ENCODE measurements at places on chromosomes 13 and 19.

- no peak for DNase-seq
Observed at GRCh38 chr13:112702986-112703379, 13.1 kb downstream of the ATP11A start.

- DNase-seq, result no peak
Observed at GRCh38 chr13:44698066-44698465, 121.9 kb upstream of the TSC22D1 start.

- DNase-seq, result no peak
Observed at GRCh38 chr19:11384778-11385129, 640 bp upstream of the EPOR start.

DNA sequence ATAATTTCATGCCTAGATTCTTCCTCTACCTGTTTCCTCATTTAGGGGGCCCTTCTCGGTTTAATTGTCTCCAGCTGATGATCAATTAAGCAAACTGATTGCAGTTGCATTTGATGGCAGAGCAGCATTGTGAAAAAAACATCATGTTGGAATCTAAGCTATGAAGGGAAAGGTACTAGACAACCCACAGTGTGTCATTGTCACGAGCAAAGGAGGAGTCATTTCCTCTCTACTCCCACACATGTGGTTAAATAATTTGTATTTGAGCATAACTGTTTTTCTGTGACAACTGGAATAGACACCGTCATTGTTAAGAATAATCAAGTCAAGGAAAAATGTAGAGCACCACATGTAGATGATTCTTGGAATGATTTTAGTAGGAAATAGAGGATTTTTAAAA lies 240.3 kb downstream of the DCT start:
- no peak for DNase-seq

GRCh38 chr19:50333737-50334617 lies 4.8 kb upstream of the KCNC3 start:
- DNase-seq, result peak; percentile 75

DNA sequence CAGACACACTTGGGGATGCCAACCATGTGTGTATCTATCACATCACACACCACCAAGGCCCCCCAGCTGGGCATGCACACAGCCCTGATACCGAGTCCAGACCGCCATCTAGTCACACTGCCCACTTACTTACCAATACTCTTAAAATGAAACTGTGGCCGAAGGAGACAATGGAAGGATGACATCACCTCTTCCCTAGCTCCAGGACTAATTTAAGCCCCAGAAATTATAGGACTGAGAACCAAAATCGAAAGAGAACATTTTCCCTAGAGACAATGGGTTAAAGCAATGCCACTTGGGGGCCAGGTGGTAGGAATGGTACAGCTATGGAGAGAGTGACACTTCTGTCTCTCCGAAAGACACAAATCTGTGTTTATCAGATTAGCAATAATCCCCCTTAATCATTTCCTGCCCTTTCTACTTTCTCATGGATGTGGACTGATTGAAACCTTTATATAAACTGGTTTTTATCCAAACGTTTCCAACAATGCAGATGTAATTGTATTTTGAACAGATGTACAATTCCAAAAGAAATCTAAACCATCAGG lies 663 bp upstream of the GGACT start:
- no peak for DNase-seq

DNA sequence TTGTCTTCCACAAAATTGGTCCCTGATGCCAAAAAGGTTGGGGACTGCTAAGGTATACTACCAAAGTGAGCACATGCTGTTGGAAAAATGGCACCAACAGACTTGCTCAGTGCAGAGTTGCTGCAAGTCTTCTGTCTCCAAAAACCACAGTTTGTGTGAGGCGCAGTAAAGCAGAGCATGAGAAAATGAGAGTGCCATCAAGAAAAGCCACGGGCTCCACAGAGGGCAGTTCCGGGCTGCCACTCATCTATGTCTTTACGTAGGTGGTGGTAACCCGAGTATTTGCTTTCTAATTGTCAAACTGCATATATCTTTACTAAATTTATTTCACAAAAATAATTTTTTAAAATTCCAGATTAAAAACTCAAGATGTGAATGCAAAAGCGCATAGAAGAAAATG lies 123.8 kb downstream of the RNF17 start:
- no peak for DNase-seq

DNA sequence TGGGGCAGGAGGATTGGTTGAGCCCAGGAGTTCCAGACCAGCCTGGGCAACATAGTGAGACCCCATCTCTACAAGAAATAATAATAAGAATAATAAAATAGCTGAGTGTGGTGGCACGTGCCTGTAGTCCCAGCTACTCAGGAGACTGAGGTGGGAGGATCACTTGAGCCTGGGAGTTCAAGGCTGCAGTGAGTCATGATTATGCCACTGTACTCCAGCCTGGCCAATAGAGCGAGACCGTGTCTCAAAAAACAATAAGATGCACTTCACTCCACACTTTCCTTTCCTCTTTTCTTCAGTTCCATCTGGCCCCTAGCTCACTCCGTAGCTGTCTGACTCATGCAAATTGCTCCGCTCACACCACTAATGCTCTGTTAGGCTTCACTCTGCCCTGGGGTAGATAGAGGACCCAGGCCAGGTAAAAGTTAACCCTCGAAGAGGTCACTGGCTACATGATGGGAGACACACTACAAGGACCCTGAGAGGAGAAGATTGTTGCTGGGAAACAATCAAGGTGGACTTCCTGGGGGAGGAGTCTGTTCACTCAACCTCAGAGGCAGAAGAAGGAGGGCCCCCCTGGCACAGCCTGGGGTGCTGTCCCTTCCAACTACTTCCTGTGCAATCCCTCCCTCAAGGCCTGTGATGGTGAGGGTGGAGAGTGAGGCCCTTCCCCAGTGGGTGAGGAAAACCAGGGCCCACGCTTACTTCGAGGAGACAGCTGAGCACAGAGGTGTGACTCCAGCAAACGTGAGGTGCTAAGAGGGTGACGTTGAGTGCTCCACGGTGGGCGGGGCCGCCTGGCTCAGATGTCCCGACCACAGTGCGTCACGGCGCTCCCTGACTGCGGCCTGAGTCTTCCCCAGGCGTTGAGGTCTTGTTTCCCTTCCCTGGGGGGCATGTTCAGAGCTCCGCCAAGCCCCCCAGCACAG lies 8.8 kb upstream of the TNFSF9 start:
- DNase-seq, result no peak

DNA sequence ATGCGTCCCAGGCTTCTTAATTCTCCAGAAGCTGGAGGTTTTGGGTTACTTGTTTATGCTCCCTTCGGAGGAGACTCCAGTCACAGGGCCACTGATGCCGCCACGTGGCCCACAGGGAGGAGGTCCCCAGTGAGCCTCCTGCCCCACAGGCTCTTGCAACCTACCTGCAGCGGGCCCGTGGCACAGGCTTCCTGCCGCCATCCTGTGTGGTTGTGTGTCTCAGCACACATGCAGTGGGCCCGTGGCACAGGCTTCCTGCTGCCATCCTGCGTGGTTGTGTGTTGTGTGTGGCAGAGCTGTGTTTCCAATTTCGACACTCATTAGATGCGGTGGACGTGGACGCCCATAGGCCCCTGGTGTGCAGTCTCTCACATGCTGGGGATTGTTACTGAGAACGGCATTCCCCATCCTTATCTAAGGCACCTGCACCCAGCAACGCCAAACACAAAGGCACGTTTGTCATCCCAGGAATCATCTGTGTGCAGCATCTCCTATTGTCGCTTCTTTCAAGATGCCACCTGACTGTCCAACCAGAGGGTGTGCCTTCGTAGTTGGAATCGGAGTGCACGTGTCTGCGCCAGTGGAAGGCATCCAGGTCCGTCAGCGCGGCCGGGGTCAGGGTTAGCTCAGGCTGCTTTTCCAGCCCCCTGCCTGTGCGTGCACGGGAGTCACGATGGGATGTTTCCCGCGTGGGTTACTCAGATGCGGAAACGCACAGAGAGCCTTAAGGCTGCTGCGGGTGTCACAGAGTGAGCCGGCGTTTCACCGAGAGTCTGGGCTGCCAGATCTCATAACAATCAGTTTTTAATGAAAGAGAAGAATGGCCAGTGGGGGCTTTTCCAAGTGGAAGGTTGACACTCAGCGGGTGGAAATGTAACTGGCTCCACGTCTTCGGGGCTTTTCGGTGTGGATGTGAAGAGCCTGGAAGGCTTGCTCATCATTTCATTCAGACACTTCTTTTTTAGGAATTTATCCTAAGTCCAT lies 119.8 kb downstream of the ATP11A start:
- DNase-seq, result no peak

DNA sequence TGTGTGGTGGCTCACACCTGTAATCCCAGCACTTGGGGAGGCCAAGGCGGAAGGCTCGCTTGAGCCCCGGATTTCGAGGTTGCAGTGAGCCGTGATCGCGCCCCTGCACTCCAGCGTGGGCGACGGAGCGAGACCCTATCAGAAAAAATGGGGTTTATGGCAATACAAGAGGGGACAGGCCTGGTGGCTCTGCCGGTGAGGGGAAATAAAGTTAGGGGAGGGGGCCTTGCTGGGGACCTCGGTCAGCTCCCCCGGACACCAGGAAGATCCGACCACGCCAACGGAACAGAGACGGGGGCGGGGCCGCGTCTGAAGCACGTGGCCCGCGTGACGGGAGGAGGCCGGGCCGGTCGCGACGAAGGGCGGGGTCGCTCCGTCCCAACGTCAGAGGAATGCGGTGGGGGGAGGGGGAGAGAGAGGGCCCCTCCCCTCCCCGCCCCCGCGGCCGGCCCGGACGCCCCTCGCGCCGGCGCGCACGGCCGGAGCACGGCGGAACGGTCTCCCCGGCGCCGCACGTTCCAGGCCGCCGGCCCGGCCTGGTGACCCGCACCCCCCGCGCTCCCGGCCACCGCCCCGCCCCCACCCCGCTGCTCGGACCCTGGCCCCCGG lies 1.9 kb upstream of the HNRNPL start:
- DNase-seq, result peak; percentile 90

GRCh38 chr19:12015753-12016116 lies 19.7 kb downstream of the ZNF433 start:
- DNase-seq, result no peak

- DNase-seq, result no peak
Observed at GRCh38 chr19:50300051-50300450, 29.1 kb downstream of the KCNC3 start.

DNA sequence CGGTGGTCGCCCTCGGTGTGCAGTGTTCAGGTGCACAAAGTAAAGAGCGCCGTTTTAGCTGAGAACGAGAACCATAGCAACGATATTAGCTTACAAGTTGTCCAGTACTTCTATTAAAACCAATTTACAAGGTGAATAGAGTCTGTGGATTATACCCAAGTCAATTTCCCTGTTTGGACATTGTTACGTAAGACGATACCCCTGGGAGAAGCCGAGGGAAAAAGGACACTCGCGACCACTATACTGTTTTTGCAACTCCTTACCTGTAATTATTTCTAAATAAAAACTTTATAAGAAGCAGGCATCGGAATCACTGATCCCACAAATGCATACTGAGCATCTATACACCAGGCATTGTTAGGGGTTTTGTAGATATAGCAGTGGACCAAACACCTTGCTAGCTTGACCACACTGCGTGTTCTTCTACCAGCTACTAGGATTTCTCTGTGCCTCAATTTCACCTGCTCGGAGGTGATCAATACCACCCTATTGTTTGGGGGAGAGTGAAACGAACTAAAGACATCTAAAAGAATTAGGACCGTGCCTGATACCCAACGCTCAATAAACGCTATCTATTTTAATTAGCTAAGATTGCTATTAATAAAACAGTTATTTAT lies 488 bp upstream of the EEF2 start:
- no peak for DNase-seq

GRCh38 chr13:21033856-21034602 lies 27.4 kb downstream of the LATS2 start:
- DNase-seq, result no peak

GRCh38 chr19:33297401-33298145 lies 4.8 kb downstream of the CEBPA start:
- DNase-seq, result no peak

GRCh38 chr19:35612224-35612558 lies 344 bp upstream of the HAUS5 start:
- no peak for DNase-seq

DNA sequence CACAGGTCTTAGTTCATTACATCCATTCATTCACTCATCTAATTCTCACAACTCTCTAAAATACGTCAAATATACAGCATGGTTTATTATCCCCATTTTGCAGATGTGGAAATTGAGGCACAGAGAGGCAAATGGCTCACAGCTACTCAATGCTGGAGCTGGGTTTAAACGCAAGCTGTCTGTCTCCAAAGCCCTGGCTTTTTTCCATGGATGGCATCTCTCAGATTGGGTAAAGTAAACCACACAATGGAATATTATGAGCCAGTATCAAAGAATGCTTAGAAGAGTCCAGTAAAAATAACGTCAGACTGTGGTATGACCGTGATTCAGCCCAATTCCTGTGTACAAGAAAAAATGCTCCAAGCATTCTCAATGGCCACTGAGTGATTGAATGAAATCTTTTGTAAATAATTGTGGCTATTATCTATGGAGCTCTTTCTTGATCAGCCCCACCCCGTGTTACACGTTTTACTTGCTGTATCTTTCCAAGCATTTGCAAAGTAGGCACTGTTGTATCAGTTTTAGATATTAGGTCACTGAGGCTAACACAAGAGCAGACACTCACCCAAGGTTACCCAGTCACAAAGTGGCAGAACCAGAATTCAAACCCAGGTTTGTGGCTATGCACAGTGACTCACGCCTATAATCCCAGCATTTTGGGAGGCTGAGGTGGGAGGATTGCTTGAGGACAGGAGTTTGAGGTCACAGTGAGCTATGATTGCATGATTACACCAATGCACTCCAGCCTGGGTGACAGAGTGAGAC lies 5.5 kb upstream of the ACP7 start:
- DNase-seq, result no peak

DNA sequence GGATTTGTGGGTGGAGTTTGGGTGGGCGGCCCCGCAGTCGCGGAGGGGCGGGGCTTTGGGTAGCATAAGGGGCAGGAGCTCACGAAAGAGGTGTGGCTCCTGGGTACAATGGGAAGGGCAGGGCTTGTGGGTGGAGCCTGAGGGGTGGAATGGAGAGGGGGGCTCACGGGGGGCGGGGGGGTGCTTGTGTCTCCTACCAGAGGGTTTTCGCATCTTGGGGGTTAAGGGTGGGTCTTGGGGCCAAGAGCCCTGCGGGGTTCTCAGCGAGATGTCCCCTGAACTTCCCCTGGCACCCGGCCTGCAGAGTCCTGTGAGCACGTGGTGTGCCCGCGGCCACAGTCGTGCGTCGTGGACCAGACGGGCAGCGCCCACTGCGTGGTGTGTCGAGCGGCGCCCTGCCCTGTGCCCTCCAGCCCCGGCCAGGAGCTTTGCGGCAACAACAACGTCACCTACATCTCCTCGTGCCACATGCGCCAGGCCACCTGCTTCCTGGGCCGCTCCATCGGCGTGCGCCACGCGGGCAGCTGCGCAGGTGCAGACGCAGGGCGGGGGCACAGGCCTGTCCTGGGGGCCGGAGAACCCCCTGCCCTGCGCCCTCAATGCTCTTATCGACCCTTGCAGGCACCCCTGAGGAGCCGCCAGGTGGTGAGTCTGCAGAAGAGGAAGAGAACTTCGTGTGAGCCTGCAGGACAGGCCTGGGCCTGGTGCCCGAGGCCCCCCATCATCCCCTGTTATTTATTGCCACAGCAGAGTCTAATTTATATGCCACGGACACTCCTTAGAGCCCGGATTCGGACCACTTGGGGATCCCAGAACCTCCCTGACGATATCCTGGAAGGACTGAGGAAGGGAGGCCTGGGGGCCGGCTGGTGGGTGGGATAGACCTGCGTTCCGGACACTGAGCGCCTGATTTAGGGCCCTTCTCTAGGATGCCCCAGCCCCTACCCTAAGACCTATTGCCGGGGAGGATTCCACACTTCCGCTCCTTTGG lies 5.1 kb downstream of the FSTL3 start:
- peak; percentile 90 for DNase-seq

GRCh38 chr13:22893777-22894176 lies 287.0 kb upstream of the SGCG start:
- no peak for DNase-seq

GRCh38 chr13:22629374-22629773 lies 551.4 kb upstream of the SGCG start:
- DNase-seq, result no peak

GRCh38 chr13:26469602-26470001 lies 87.9 kb upstream of the WASF3 start:
- DNase-seq, result no peak

All from activated CD4-positive, alpha-beta T cell treated with anti-CD3 and anti-CD28 coated beads for 24 hours (primary cell).